ENCODE measurements at places on chromosomes 6 and 20. TPM values are rescaled to one million over a fixed set of nuclear protein-coding genes. Genes with fewer than 3 reads are reported as not detected.

Gene SIRPG
- not detected for total RNA-seq

Gene F13A1
- 10.4 TPM for total RNA-seq

Gene DDAH2
- 86.3 TPM for total RNA-seq

Gene CHRNA4
- total RNA-seq, result 26.5 TPM

Gene NMBR
- 9.7 TPM for total RNA-seq

Gene POPDC3
- 1.2 TPM for total RNA-seq

Gene GRIK2
- 139 TPM for total RNA-seq

Data from diencephalon (tissue), 1 donor.